ENCODE measurements at places on chromosomes 1 and 21.
A peak's percentile ranks its signal among the peaks of the same experiment; 100 is the strongest.

DNA sequence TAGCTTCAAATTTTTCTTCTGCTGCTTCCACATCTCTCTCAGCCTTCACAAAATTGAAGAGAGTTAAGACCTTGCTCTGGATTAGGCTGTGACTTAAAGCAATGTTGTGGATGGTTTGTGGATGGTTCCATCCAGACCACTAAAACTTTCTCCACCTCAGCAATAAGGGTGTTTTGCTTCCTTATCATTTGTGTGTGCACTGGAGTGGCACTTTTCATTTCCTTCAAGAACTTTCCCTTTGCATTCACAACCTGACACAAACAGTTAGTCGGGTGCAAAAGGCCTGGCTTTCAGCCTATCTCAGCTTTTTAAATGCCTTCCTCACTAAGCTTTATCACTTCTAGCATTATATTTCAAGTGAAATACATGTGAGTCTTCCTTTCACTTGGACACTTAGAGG, 30.3 kb downstream of the DENND1B start:
- DNase-seq = no peak

- no peak for DNase-seq
Observed at GRCh38 chr1:162193815-162194214, 124.3 kb downstream of the NOS1AP start.

DNA sequence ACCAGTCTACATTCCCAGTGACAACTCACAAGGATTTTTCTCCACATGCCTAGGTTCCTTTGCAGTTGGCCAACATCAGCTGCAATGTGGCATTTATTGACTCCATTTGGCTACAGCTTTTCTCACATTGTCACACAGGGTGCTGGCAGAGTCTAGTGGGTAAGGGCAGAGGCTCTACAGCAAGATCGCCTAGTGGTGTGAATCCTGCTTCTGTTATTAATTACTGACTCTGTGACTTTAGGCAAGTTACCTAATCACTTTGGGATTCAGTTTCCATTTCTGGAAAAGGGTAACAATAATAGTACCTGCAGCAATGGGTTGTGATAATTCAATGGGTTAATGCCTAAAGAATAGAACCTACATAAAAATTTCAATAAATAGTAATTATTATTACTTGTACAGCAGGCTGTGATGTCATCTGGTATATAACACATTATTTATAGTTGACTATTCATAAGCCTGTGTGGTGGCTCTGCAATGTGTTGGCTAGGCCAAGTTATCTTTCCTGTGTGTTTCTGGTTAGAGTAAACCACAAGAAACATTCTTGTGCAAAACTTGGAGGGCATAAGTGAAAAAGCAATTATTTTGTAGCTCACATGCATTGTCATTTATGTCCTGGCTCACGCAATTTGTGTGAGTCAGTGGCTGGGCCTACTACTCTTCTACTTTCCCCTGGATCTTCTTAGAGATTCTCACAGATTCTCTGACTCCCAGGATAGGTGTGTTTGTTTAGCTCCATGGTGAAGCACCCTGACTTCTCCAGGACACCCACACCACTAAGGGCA, 59.5 kb downstream of the PTGS2 start:
- no peak for DNase-seq

DNA sequence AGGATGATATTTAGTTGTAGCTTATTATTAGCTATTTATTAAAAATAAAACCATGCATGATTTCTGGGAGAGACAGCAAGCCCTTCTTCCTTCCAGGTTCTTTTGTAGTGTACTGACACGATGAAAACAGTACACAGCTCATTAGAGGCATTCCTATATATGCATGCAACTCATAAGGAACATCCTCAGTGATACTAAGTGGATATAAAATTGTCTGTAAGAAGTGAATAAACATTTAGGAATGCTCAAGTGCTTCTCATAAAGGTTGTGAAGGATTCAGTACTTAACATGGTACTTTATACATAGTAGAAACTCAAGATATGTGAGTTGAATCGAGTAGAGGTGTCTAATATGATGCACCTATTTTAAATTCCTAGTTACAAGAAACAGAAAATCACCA, 287.7 kb downstream of the SDCCAG8 start:
- no peak for DNase-seq

DNA sequence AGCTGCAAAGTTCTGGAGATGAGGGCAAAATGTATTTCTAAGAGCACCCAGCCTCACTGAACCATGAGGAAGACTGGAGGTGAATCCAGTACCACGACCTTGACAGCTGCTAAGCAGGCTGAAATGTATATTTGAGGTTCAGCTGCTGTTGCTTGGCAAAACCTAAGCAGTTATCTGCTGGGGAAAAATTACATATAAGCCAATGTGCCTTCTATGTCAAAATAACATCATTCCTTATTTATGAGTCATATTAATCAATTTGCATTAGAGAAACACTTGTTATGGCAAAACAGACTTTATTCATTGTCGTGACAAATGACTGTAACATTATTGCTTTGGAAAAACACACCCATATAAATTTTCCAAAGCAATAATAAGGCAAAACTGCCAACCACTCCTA, 560.5 kb upstream of the NR5A2 start:
- no peak for DNase-seq

GRCh38 chr1:20078711-20079110, 8.7 kb downstream of the PLA2G5 start:
- no peak for DNase-seq

DNA sequence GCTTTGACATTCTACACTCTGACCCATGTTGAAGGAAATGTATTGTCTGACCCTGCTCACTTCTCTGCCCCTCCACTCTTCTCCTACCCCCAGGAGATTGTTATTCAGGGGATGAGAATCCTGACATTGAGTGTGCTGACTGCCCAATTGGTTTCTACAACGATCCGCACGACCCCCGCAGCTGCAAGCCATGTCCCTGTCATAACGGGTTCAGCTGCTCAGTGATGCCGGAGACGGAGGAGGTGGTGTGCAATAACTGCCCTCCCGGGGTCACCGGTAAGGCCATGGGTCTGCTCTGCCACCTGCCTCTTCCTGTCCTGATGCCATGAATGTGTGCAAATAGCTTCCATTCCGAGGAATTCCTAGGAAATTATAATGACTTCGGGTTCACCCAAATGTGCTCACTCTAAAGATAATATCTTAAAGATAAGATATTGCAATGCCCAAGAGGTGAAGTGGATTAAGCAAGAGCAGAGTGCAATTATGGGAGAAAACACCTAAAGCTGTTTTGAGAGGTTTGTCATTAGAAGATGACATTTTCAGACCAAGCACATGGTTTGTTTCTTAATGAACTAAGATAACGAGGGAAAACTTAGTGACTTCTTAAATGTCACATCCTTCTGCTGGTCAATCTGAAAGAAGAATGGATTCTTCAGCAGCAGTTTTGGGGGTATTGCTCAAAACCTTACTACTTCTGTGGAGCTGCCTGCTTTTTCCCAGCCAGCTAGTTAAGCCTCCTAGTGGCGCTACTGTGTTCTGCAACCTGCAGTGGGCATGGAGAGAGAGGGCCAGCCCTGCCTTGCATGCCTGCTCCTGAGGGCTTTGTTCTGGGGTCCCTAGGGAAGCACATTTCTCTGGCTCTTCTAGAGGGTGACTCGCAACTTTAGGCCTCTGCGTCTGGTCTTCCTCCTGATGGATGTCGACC, 41.6 kb downstream of the LAMC2 start:
- peak; percentile 70 for DNase-seq

GRCh38 chr1:222995236-222995580, 147.8 kb downstream of the TLR5 start:
- DNase-seq = no peak

Measured in GM10248 (cell line).